ENCODE measurements at places on chromosomes 11 and 22. TPM values are rescaled to one million over a fixed set of nuclear protein-coding genes. Genes with fewer than 3 reads are reported as not detected.
A peak's percentile ranks its signal among the peaks of the same experiment; 100 is the strongest.

The GTSE1 gene
- 7.3 TPM for total RNA-seq

The MS4A3 gene
- total RNA-seq: not detected

The RCOR2 gene
- 3.8 TPM for total RNA-seq

The PLA2G6 gene
- total RNA-seq: 16.3 TPM

The MMP10 gene
- total RNA-seq: not detected

The PGA3 gene
- total RNA-seq: not detected

The SERHL2 gene
- total RNA-seq: 3.5 TPM

The MUC5AC gene
- not detected for total RNA-seq

- peak overlapping the region; percentile 40 for H3K4me3 ChIP-seq
- peaks cover 16% of the 10 kb centered on the region for H3K27me3 ChIP-seq
- H3K4me1 ChIP-seq: peaks cover 8% of the 10 kb centered on the region
- H3K36me3 ChIP-seq: no peaks in the 10 kb centered on the region
- H3K27ac ChIP-seq: no peak overlapping the region
Observed at GRCh38 chr11:120511820-120512738, 531 bp downstream of the GRIK4 start.

- peak overlapping the region; percentile 90 for H3K27ac ChIP-seq
- no peaks in the 10 kb centered on the region for H3K27me3 ChIP-seq
- H3K4me3 ChIP-seq: no peak overlapping the region
- H3K4me1 ChIP-seq: peaks cover 26% of the 10 kb centered on the region
- no peak for DNase-seq
Observed at GRCh38 chr11:132576706-132577105, 955.6 kb downstream of the OPCML start.

DNA sequence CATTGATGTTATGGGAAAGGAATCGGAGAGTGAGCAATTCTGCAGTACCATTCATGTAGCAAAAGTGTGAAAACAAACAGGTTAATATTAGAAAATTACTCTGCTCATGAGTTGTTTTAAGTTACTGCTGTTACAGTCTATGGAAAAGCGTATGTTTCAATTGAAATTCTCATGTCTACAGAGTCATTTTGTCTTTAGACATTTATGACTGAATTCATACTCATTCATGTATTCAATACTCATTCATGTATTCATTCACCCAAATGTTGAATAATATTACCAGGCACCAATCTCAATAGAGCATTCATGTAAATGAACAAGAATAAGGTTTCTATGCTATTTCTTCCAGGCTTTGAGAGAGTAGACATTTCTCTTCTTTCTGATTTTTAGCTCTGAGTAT, 8.1 kb downstream of the FLI1 start:
- no peaks in the 10 kb centered on the region for H3K27me3 ChIP-seq
- no peak overlapping the region for H3K4me3 ChIP-seq
- peaks cover 15% of the 10 kb centered on the region for H3K4me1 ChIP-seq
- H3K36me3 ChIP-seq: peaks cover 1% of the 10 kb centered on the region
- DNase-seq: no peak

DNA sequence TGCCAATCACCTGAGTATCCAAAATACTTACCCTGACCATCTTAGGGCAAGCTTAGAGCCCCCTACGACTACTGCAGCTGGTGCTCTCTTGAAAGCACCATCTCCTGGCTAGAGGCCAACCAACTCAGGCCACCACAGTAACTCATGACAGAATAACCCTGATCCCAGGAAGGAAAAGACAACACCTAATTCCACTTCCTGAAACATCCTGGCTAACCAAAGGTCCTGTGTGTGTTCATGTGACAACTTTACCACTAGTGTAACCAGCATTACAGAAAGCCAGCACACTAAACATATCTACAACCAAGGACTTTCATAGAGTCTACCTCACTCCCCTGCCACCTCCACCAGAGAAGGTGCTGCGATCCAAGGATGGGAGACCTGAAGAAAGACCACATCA, 17.4 kb upstream of the TMEM45B start:
- no peaks in the 10 kb centered on the region for H3K4me1 ChIP-seq
- no peak overlapping the region for H3K27ac ChIP-seq
- DNase-seq: no peak
- H3K36me3 ChIP-seq: peaks cover 2% of the 10 kb centered on the region

DNA sequence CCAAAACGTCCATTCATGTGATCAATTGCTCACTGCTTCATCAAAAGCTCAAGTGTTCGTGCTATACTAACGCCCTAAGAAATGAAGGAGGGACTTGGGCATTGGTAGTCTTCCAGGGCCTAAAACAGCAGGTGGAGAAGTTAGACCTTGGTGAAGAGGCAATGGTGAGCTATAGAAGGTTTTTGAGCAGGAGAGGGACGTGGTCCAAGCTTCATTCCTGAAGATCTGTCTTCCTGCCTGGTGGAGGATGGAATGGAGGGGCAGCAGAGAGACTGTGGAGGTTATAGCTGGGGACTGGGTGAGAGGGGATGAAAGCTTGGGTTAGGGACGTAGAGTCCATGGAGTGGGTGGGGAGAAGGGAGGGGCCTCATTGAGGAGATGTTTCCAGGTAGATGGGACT, 97.7 kb downstream of the TP53I11 start:
- H3K27me3 ChIP-seq: peaks cover 20% of the 10 kb centered on the region
- H3K36me3 ChIP-seq: no peaks in the 10 kb centered on the region
- no peak for DNase-seq
- H3K4me3 ChIP-seq: no peak overlapping the region
- peaks cover 5% of the 10 kb centered on the region for H3K4me1 ChIP-seq

GRCh38 chr22:17097062-17097461, 12.3 kb downstream of the IL17RA start:
- no peak for DNase-seq

DNA sequence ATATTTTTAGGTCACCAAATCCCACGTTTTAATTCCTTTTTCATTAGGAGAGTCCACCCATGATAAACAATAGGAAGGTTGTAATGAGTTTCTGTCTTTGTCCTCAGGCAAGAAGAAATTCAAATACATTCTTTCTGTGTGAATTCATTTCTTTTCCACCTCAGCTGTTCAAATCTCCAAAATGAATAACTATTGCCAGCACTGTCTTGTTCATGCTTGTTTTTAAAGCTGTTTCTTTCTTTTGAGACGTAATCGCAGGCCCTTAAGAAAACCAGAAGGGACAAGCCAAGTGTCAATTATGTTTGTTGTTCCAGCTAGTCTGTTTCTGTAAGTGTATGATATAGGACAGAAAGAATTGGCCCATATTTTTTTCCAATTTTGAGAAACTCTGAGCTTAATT, 20.2 kb downstream of the MMP27 start:
- no peak overlapping the region for H3K27ac ChIP-seq
- no peak for DNase-seq

- no peak overlapping the region for H3K27ac ChIP-seq
- no peaks in the 10 kb centered on the region for H3K27me3 ChIP-seq
- DNase-seq: no peak
- no peak overlapping the region for H3K4me3 ChIP-seq
- peaks cover 3% of the 10 kb centered on the region for H3K4me1 ChIP-seq
Observed at GRCh38 chr11:23211221-23211620, 350.9 kb upstream of the CCDC179 start.

DNA sequence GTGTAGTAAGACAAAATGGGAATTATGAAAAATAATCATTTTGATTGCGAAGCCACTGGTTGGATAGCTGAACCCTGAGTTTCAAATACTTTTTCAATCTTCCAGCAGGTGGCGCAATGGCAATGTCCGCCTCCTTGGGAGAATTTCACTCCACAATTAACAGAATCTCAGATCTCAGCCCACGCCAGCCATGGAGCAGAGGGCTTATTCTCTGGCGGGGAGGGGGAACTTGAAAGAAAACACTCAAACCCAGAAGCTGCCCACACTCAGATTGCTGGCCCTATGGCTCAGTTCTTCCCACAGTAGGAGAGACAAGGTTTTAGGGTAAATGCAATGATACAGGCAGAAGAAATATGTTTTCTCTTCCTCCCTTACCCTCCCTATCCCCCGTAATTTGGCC, 38.7 kb upstream of the RCN1 start:
- no peaks in the 10 kb centered on the region for H3K36me3 ChIP-seq
- peaks cover 4% of the 10 kb centered on the region for H3K4me1 ChIP-seq
- no peak overlapping the region for H3K27ac ChIP-seq
- no peak for DNase-seq
- H3K27me3 ChIP-seq: peaks cover 59% of the 10 kb centered on the region

GRCh38 chr11:67048515-67049130, 8.0 kb upstream of the RHOD start:
- no peak for DNase-seq
- no peak overlapping the region for H3K27ac ChIP-seq
- H3K4me1 ChIP-seq: peaks cover 20% of the 10 kb centered on the region
- H3K4me3 ChIP-seq: no peak overlapping the region
- H3K27me3 ChIP-seq: no peaks in the 10 kb centered on the region

DNA sequence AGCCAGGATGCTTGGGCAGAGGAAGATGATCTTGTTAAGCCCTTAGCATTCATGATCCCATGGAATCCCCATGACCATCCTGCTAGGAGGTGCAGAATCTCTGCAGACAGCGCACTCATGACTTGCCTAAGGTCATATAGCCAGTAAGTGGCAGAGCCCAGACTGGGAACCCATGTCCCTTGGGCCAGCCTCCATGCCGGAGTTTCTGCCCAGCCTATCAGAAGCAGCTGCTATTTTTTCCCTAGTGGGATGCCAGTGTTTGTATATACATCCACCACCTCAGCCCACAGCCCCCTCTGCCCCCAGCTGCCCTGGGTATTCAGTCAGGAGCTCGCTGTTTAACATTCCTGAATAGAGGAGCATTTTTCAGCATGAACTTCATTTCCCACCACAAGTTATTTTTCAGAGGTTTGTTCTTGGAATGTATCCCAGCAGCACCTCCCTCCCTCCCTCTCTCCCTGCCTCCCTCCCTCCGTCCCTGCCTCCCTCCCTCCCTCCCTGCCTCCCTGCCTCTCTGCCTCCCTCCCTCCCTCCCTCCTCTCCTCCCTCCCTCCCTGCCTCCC, 34.4 kb upstream of the SUSD2 start:
- peak overlapping the region; percentile 84 for H3K27ac ChIP-seq
- no peaks in the 10 kb centered on the region for H3K27me3 ChIP-seq
- DNase-seq: no peak
- peaks cover 40% of the 10 kb centered on the region for H3K4me1 ChIP-seq
- no peak overlapping the region for H3K4me3 ChIP-seq

DNA sequence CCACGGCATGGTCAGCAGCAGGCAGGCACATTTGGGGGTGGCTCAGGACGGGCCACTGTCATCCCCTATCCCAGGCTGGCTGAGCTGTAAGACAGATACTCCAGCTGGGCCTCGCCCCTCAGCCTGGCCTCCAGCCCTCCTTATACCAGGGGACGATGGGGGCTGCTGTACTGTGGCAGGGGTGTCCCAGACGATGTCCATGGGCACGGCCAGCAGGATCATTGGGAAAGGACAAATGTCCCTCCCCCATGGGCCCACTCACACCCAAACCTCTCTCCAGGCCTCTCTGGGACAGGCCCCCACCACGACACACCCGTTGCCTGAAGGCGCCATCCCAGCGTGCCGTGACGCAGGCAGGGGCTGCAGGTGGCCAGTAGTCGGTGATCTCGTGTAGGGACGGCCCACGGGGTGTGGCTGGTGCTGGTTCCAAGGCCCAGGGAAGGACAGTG, 1.5 kb upstream of the IL17REL start:
- no peak overlapping the region for H3K4me3 ChIP-seq
- DNase-seq: no peak
- no peak overlapping the region for H3K27ac ChIP-seq
- H3K36me3 ChIP-seq: peaks cover 1% of the 10 kb centered on the region
- H3K27me3 ChIP-seq: peaks cover 19% of the 10 kb centered on the region

- H3K4me3 ChIP-seq: no peak overlapping the region
- peaks cover 3% of the 10 kb centered on the region for H3K27me3 ChIP-seq
- DNase-seq: no peak
- H3K27ac ChIP-seq: peak overlapping the region; percentile 82
Observed at GRCh38 chr11:45237711-45238315, 48.3 kb downstream of the SYT13 start.

GRCh38 chr11:93613231-93613831, 48.2 kb upstream of the CEP295 start:
- H3K27me3 ChIP-seq: peaks cover 4% of the 10 kb centered on the region
- no peaks in the 10 kb centered on the region for H3K4me1 ChIP-seq
- H3K27ac ChIP-seq: no peak overlapping the region

GRCh38 chr11:106304274-106304673, 226.8 kb downstream of the AASDHPPT start:
- no peaks in the 10 kb centered on the region for H3K27me3 ChIP-seq
- no peak overlapping the region for H3K27ac ChIP-seq
- H3K4me3 ChIP-seq: no peak overlapping the region
- H3K4me1 ChIP-seq: peaks cover 9% of the 10 kb centered on the region
- H3K36me3 ChIP-seq: no peaks in the 10 kb centered on the region

DNA sequence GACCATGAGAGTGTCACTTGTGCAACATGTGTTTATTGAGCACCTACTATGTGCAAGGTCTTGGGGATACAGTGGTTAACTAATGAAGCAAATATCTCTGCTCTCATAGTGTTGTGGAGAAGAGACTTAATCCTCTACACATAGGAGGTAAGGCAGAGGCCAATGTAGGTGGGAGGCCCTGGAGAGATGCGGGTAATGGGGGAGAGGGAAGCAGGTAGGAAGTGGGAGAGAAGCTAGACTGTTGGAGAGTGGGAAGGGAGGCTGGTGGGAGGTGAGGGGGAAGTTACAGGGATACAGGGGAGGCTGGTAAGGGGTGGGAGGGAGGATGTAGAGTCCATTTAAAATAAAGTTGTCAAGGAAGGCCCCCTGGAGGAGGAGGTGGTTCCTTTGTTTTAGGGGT, 240.0 kb downstream of the MIAT start:
- H3K27ac ChIP-seq: no peak overlapping the region
- H3K36me3 ChIP-seq: peaks cover 4% of the 10 kb centered on the region
- DNase-seq: no peak
- peaks cover 47% of the 10 kb centered on the region for H3K4me1 ChIP-seq
- no peak overlapping the region for H3K4me3 ChIP-seq

GRCh38 chr11:110530900-110531741, 101.4 kb downstream of the FDX1 start:
- H3K36me3 ChIP-seq: peaks cover 4% of the 10 kb centered on the region
- H3K4me3 ChIP-seq: no peak overlapping the region
- H3K4me1 ChIP-seq: no peaks in the 10 kb centered on the region
- H3K27ac ChIP-seq: no peak overlapping the region
- H3K27me3 ChIP-seq: no peaks in the 10 kb centered on the region
- no peak for DNase-seq

GRCh38 chr11:119108146-119108856, 1.2 kb downstream of the C2CD2L start:
- peak overlapping the region; percentile 80 for H3K4me3 ChIP-seq
- peaks cover 9% of the 10 kb centered on the region for H3K36me3 ChIP-seq
- peak overlapping the region; percentile 41 for H3K27ac ChIP-seq
- no peaks in the 10 kb centered on the region for H3K27me3 ChIP-seq

DNA sequence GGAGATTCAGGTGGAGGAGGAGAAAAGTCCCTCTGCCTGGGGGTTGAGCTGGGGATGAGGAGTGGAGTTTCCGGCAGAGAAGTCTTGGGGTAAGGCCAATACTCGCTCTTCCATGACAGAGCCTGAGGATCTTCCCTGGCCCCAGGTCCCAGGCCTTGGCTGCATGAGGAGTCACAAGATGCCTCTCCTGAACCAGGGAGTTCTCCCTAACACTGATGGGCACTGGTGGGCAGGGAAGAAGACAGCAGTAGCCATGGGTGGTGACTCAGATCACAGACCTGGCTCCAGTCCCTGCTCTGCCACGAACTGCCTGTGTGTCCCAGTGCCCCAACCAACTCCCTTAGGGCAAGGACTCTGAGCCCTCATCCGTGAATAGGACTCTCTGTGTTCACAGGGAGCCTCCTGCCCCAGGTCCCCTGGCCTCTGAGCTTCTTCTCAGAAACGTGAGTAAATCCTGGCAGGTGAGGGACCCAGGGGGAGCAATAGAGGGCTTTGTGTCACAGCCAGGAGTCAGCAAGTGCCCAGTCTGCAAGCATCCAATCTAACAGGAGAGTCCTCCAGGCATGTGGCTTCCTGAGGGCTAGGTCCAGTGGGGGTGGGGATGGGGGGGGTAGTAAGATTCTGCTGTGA, 45.5 kb upstream of the FTH1 start:
- H3K27me3 ChIP-seq: no peaks in the 10 kb centered on the region
- no peak overlapping the region for H3K4me3 ChIP-seq
- DNase-seq: no peak
- H3K27ac ChIP-seq: peak overlapping the region; percentile 59

Data from chondrocyte (in vitro differentiated cells).